ENCODE measurements at places on chromosomes 13 and 19.

- DNase-seq: no peak
Measured at GRCh38 chr19:29944390-29945012, 2.5 kb downstream of the URI1 start.

DNA sequence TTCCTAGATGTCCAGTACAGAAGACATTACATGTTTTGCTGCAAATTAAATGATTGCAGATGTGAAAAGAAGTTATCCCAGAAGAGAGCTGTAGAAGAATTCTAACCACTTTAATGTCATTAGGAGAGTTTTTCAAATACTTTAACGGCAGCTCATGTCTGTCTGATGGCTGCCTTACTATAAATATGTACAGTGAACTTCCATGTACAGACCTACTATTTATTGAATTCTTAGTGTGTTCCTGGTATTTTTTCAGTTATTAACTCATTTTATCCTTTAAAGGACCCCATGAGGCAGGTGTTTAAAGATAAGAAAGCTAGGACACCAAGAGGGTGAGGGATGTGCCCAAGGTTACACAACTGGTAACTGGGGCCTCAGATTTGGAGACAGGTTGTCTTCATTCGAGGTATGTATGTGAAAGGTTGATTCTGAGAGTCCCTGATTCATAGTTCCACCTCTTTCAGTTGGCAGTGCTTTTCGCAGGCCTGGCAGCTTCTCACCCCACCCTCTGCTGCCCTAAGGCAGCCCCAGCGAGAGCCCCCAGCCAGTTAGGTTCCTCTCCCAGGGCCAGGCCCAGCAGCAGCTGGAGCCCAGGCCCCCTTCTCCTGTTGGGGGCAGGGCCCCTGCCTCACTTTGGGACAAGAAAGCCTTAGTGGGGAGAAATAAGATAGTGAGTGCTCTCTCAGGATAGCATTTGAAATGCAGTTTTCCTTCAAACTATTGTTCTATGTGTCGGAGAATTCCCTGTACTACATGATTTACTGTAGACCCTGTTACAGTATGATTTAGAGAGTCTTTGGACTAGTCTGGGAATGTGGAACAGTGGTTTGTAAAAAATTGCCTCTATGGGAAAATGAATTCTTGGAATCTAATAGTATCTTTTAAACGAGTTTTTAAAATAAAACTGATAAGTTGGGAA is 67.7 kb upstream of the TEX29 start:
- DNase-seq: peak; percentile 67

DNA sequence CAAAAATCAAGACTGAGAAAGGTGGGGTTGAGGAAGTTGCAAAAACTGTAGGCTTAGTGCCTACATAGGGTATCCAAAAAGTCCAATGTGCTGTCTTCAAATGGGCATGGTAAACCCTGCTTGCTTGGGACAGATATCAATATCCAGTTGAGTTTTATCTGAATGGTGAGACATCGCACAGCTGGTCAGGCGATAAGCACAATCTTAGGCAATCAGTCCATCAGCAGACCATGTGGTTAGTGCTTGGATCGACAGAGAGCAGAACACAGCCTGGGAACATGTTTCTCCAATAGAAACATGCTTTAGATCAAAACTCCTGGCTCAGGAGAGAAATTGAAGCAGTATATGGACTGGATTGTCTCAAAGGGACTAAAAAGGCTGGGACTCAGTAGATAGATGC is 151.3 kb upstream of the IPO5 start:
- no peak for DNase-seq

- no peak for DNase-seq
Measured at GRCh38 chr13:42355092-42355485, 83.1 kb downstream of the AKAP11 start.

DNA sequence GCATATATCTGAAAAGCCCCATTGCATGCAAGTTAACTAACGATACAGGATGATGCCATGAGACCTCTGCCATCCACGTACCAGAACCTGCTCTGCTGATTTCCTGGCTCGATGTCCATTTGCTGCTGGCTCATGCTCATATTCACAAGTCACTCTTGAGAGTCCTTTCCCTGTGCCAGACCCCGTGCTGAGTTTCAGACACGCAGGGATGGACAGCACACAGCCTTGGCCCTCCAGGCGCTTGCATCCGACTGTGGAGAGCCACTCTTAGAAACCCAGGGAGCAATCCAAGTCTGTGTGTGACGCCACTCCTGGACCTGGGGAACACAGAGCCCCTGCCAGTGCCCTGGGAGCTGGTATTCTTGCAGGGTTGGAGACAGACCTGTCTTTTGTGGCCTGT is 37.6 kb upstream of the TSHZ3 start:
- DNase-seq: no peak

DNA sequence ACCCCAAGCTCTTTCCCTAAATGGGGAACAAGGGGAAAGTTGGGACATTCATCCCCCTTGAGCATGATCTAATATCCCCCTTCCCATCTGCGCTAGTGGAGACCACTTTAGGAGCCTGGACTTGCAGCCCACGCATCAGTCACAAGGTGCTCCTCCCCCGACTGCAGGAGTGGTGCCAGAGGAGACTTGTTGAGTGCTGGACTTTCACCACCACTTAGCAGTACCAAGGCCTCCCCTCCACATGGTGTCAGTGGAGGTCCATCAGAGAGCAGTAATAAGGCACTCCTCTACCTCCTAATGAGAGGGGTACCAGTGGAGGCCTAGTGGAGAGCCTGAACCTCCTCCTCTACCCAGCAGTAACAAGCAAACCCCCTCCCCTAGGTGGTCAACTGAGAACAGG is 22.5 kb downstream of the CAB39L start:
- no peak for DNase-seq

DNA sequence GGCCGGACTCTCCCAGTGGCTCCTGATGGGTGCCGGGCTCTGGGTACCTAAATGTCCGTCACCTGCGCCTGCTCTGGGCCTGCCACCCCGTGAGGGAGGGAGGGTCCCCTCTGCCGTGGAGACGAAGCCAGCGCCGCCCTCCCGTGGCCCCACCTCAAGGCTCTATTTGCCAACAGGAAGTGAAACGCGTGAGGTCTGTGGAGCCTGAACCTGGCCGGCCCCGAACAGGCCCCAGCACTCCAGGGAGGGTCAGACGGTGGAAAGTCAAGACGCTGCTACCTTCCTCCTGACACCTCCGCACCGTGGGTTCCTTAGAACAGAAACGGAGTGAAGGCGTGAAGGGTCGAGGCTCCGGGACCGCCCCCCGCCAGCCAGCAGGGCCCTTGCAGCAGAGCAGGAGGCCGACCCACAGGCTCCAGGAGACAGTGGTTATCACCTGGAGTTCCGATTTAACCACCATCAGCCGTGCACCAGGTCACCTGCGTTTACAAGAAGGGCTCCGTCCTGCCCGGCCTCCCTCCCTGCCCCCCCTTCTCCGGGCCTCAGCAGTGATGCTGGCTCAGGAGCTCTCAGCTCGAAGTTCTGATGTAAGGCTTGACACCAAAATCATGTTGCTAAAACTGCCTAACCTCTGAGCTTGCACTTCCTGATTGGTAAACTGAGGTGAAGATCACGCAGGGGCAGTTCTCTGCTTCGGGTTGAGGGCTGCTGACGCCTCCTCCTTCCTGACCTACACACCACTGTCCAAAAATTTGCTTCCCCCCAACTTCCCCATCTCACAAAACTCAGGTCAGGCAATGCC is 50.9 kb upstream of the C13orf46 start:
- no peak for DNase-seq

GRCh38 chr13:51416107-51416506 is 36.7 kb downstream of the INTS6 start:
- DNase-seq: no peak

DNA sequence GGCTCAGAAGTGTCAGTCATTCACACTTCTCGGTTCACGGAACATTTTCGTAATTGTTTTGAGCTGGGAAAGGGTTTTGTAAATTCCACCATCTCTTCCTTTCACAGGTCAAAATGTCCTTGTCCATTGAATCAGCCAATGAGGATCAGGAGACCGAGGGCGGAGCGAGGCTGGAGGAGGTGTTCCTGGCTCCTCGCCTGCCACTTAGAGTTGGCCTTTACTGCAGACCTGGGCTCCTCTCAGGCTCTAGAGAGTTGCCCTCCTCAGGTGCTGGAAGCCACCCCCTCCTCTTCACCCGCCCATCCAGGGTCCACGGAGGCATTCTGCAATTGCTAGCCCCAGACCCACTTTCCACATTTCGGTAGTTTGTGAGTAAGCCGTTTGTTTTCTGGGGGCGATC is 370.4 kb downstream of the IRS2 start:
- no peak for DNase-seq

DNA sequence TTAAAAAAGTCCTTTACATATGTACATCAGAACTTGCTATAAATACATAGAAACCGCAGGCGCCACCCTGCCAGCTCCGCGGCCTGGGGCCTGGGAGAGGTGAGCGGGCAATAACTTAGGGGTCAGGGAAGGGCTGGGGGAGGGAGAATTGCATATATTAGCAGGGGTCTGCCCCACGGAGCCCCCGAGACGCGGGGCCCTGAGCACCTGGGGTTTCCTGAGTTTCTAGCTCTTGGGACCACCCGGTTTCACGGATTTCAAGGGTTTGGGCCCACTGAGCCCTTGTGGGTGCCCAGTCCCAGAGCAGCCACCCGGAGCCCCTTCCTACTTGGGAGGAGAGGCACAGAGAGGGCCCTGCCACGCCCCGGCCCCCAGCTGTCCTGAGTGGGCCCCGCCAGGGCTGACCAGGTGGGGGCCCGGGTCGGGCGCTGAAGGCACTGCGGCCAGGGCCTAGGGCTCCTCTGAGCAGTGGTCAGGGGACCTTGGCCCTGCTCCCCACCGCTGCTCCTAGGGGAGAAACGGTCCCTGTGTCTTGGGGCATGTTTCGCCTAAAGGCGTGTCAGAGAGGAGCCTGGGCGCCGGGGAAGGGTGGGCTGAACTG is 4.0 kb downstream of the GPX4 start:
- peak; percentile 18 for DNase-seq

DNA sequence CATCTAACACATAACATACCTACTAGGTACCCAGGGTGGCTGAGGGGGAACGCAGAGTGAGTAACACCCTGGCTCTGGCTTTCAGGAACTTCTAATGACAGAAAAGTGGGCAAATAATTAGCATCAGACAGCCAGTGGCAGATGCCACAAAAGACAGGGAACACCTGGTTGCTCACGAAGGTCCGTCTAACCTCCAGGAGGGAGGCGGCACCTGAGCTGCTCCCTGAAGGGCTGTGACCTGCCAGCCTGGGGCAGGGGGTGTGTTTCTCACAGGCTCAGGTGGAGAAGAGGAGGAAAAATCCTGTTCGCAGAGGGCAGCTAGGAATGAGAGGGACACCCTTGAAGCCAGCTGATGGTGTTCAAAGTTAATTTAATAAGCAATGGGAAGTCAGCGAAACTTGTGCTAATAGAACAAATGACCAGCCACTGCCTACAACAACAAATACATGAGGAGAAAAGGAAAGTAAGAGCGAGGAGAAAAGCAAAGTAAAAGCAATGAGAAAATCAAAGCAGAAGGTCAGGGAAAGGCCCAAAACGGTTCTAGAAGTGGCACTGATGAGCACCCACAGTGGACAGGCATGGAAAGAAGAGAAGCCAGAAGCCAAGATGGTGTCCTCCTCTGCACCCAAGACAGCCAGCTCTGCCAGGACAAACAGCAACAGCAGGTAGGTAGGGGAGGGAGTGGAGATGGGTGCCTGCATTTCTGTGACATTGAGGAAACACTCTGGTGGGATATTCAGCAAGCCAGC is 87.3 kb downstream of the STK24 start:
- DNase-seq: no peak

- DNase-seq: peak; percentile 84
Measured at GRCh38 chr19:3459089-3459881, 21.0 kb downstream of the SMIM24 start.

DNA sequence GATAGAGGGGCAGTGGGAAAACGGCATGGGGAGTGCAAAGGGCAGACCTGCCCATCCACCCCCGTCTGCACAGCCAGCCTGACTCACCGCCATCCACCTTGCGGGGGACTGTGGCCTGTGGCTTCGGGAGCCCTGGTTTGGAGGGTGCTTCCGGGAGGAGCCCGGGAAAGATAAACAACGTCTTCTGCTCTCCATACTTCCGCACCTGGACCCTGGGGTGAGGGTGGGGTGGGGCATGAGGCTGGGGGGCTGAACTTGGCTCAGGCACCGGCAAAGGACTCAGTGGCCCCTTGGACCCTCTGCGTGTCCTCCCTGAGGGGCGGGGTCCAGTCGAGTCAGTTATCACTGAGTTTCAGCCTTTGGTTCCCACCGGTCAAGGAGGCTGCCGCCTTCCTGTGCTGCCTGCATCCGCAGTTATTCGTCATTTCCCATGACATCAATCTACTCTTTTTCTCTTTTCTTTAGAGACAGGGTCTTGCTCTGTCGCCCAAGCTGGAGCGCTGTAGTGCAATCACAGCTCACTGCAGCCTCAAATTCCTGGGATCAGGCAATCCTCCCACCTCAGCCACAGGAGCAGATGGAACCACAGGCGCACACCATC is 3.2 kb downstream of the GPR108 start:
- DNase-seq: no peak

DNA sequence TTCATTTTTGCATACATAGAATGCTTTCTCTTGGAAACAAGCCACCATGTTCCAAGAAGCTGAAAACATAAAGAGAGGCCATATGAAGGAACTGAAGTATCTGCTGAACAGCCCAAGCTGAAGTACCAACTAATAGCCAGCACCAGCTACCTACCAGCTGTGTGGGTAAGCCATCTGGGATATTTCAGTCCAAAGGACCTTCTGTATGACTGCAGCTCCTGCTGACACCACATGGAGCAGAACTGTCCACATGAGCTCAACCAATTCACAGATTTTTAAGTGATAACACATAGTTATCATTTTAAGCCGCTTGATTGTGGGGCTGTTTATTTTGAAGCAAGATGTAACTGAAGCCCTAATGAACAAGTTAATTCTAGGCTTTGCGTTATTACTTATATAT is 621.1 kb upstream of the KLHL1 start:
- no peak for DNase-seq

DNA sequence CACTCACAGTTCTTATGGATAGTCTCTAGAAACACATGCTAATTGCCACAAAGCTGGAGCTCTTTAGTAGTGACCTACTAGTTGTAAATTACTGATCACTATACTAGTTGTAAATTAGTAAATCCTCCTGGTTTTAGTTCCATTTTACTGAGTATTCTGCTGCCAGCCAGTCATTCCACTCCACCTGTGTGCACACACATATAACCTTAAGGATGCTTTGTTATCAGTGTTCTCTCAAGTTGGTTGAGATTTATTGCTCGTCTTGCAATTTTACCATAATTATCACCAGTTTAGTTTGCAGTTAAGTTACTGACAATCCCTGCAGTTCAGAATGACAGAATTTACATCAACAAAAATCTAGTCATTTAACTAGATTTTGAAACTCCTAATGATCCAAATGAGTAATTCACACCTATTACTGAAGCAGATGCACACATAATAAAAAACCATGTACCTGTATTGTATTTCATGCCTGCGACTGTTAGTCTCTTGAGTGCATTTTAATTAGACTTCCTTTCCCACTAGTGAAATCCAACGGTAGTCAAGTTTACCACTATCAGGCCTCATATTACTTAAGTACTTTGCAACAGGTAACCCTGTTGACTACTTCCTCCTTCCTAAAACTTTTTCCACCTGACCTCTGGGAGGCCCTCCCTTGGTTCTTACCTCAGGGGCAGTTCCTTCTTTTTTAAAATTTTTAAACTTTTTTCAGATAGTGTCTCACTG is 7.6 kb downstream of the TPT1 start:
- no peak for DNase-seq

- DNase-seq: no peak
Measured at GRCh38 chr13:103130146-103130545, 63.9 kb upstream of the SLC10A2 start.
